Panc1 (cell line): ENCODE measurements at places on chromosomes 7 and 10. TPM values are rescaled to one million over a fixed set of nuclear protein-coding genes. Genes with fewer than 3 reads are reported as not detected.

GRCh38 chr10:24390746-24391145 is 181.8 kb downstream of the KIAA1217 start:
- DNase-seq, result no peak
- no peak overlapping the region for H3K27ac ChIP-seq
- H3K36me3 ChIP-seq, result no peaks in the 10 kb centered on the region
- H3K4me3 ChIP-seq, result no peak overlapping the region

Gene CFAP70
- total RNA-seq, result 0.10 TPM

Gene PHKG1
- 0.67 TPM for total RNA-seq

GRCh38 chr10:4131407-4132215 is 346.6 kb upstream of the KLF6 start:
- no peaks in the 10 kb centered on the region for H3K36me3 ChIP-seq
- no peaks in the 10 kb centered on the region for H3K27me3 ChIP-seq
- no peak for DNase-seq
- peak overlapping the region; percentile 75 for H3K27ac ChIP-seq

DNA sequence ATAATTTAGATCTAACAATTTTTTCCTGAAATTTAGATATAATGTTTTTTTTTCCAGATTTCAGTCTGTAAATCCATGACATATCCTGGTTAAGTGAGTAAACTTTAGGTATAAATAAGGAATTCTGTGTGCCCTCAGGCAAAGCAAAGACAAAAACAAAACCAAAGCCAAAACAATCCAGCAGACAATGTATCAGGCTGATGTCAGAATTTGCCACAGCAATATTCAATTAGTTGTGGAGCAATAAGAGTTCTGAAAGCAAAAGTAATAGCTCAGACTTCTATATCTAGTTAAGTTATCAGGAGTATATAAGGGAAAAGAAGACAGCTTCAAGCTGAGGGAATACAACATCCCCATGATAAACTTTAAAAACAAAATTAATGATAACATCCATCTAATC is 82.0 kb downstream of the MKX start:
- no peak for DNase-seq
- no peaks in the 10 kb centered on the region for H3K36me3 ChIP-seq
- no peak overlapping the region for H3K27ac ChIP-seq
- no peaks in the 10 kb centered on the region for H3K27me3 ChIP-seq
- no peaks in the 10 kb centered on the region for H3K4me1 ChIP-seq

DNA sequence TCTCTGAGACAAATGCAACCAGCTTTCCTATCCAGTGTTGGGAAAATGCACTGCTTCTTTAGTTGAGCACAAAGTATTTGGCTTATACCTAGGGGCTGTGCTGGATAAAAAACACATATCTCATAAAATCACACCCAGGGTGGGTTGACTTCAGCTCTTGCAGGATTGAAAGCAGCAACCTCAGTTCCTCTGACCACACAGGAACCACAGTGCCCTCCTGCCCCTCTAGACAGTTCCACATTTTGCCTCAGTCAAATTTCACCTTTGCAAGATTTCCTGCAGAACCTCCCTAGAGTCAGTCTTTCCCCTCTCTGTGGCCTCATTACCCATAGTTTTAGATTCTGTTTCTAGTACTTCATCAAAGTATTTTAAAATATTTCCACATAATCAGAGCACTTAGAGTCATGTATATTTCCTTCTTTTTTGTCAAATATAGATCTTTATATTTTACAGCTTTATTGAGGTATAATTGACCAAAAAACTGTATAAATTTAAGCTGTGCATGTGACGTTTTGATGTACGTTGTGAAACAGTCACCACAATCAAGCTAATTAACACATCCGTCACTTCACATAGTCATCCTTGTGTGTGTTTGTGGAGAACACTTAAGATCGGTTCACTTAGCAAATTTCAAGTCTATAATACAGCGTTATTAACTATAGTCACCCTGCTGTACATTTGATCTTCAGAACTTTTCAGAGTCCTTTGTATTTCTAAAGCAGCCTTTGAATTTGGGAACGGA is 37.0 kb upstream of the EGR2 start:
- H3K4me1 ChIP-seq, result no peaks in the 10 kb centered on the region
- H3K4me3 ChIP-seq, result no peak overlapping the region
- H3K27ac ChIP-seq, result no peak overlapping the region
- no peaks in the 10 kb centered on the region for H3K36me3 ChIP-seq

Gene TFEC
- total RNA-seq, result not detected

GRCh38 chr10:133048266-133048665 is 39.5 kb upstream of the ADGRA1 start:
- H3K36me3 ChIP-seq, result no peaks in the 10 kb centered on the region
- no peak overlapping the region for H3K27ac ChIP-seq
- H3K27me3 ChIP-seq, result peaks cover 5% of the 10 kb centered on the region; the same call in 1 of the 2 replicates
- H3K4me3 ChIP-seq, result no peak overlapping the region
- H3K4me1 ChIP-seq, result no peaks in the 10 kb centered on the region
- DNase-seq, result no peak

Gene GHRHR
- not detected for total RNA-seq

Gene SPDYE2B
- not detected for total RNA-seq

Gene FAM20C
- 62.4 TPM for total RNA-seq

GRCh38 chr7:106015381-106016218 is 52.5 kb downstream of the CDHR3 start:
- H3K27me3 ChIP-seq, result no peaks in the 10 kb centered on the region
- H3K4me1 ChIP-seq, result no peaks in the 10 kb centered on the region
- no peaks in the 10 kb centered on the region for H3K36me3 ChIP-seq
- no peak overlapping the region for H3K4me3 ChIP-seq
- no peak for DNase-seq

DNA sequence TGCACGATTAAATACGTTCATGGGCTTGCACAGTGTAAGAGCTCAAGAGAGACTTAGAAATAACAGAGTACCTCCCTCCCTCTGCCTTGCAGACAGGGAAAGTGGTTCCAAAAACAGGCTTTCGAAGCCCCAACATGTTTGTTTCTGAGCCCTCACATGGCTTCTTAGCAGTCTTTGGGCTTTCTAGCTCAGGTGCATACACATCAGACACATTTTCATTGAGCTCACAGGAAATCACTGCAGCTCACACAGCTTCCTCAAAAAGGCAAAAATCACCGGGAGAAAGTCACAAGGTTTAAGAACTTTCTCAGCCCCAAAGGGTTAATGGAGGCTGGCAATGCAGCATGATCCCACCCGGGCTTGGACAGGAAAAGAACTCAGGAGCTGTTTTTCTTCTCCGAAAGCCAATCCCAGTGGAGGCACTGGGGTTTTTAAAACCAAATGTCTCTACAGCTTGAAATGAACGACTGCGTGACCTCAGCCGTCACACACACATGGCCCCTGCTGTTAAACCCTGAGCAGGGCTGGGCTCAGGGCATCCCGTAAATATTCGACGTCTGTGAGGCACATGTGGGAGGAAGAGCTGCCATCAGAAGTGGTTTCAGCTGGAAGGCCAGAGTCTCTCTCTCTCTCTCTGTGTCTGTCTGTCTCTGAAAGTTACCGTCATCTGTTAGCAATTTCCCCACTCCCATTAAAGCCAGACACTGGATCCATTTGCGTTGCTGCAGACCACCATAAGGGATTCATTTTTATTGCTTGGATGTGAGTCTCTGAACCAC is 69.7 kb downstream of the CALML3 start:
- H3K4me1 ChIP-seq, result peaks cover 18% of the 10 kb centered on the region
- no peaks in the 10 kb centered on the region for H3K27me3 ChIP-seq
- H3K4me3 ChIP-seq, result no peak overlapping the region
- no peak for DNase-seq

- H3K27me3 ChIP-seq, result no peaks in the 10 kb centered on the region
- DNase-seq, result no peak
- H3K36me3 ChIP-seq, result no peaks in the 10 kb centered on the region; the same call in 1 of the 2 replicates
- no peak overlapping the region for H3K4me3 ChIP-seq
- H3K4me1 ChIP-seq, result no peaks in the 10 kb centered on the region
Measured at GRCh38 chr7:890868-891267, 14.5 kb downstream of the GET4 start.

Gene ANXA7
- 165 TPM for total RNA-seq

Gene ATOH7
- total RNA-seq, result 0.28 TPM

Gene IGFBP3
- 6.0 TPM for total RNA-seq

GRCh38 chr7:78124216-78124615 is 325.6 kb downstream of the PHTF2 start:
- DNase-seq, result no peak
- no peaks in the 10 kb centered on the region for H3K27me3 ChIP-seq
- no peak overlapping the region for H3K4me3 ChIP-seq
- H3K27ac ChIP-seq, result no peak overlapping the region
- no peaks in the 10 kb centered on the region for H3K36me3 ChIP-seq

DNA sequence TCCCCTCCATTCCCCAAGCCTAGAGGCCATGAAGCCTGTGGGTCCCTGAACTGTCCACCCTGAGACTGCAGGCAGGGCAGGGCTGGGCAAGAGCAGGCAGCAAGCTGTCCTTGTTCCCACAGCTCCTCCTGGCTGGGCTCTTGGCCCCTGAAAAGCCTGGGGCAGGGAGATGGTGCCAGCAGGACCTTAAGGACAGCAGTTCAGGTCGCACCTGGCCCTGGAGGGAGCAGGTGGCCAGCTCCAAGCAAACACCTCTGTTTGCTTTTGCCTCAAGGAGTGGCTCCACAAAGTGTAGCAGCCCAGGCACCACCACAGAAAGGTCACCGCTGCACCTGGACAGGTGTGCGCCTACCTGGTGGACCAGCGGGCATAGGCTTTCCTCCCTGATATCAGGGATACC is 5.2 kb downstream of the RET start:
- H3K4me3 ChIP-seq, result no peak overlapping the region
- no peak for DNase-seq
- H3K36me3 ChIP-seq, result no peaks in the 10 kb centered on the region
- H3K4me1 ChIP-seq, result peaks cover 3% of the 10 kb centered on the region; the same call in 1 of the 2 replicates
- H3K27ac ChIP-seq, result no peak overlapping the region

- peaks cover 4% of the 10 kb centered on the region for H3K4me1 ChIP-seq
- H3K27ac ChIP-seq, result no peak overlapping the region
- no peaks in the 10 kb centered on the region for H3K36me3 ChIP-seq
- no peak overlapping the region for H3K4me3 ChIP-seq
- no peak for DNase-seq
- H3K27me3 ChIP-seq, result no peaks in the 10 kb centered on the region
Measured at GRCh38 chr10:3222068-3222467, 49.5 kb upstream of the PITRM1 start.

- no peak for DNase-seq
- H3K4me3 ChIP-seq, result no peak overlapping the region
- no peak overlapping the region for H3K27ac ChIP-seq
- no peaks in the 10 kb centered on the region for H3K27me3 ChIP-seq
- no peaks in the 10 kb centered on the region for H3K4me1 ChIP-seq
- H3K36me3 ChIP-seq, result no peaks in the 10 kb centered on the region
Measured at GRCh38 chr7:140857048-140857447, 67.7 kb downstream of the BRAF start.

DNA sequence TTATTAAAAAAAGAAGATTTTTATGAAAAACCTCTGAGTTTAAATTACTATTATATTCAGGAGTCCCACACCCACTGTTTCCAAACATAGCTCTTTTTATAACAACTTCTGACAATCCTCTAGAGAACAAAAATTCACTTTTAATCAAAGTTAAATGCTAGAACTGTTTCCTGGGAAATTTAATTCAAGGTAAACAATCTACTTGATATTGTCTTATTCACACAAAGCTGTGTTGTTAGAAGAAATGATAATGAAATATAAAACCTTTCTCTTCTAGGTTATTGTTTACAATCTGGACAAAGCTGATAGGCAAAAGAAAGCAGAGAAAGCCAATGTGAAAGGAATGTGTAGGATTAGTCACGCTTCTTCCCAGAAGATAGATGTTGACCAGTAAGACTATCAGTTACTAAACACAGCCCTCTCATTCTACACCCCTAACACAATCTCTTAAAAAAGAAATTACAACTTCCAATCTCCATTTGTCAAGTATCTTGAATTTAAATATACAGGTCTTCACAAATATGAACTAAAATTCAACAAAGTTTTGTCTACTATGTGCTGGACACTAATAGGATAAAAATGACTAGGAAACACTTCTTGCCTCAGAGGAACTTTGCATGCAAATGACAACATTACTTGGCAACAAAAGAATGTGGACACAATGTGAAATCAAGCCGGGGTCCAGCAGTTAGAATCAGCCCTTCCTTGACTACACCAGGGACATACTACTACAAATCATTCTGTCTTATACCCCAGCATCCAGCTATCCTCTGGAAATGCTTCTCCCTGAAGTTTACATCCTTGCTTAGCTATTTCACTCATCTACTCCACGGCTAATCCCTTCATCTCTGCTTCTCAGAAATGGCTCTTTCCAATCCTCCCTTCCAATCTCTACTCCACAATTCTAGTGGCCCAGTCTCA is 123.7 kb downstream of the IMMP2L start:
- H3K27me3 ChIP-seq, result no peaks in the 10 kb centered on the region
- no peak for DNase-seq
- no peak overlapping the region for H3K27ac ChIP-seq
- H3K4me1 ChIP-seq, result no peaks in the 10 kb centered on the region

- H3K27me3 ChIP-seq, result no peaks in the 10 kb centered on the region
- no peak overlapping the region for H3K4me3 ChIP-seq
- H3K36me3 ChIP-seq, result no peaks in the 10 kb centered on the region
- no peak for DNase-seq
- no peak overlapping the region for H3K27ac ChIP-seq
Measured at GRCh38 chr10:27720529-27720928, 25.1 kb downstream of the MKX start.

DNA sequence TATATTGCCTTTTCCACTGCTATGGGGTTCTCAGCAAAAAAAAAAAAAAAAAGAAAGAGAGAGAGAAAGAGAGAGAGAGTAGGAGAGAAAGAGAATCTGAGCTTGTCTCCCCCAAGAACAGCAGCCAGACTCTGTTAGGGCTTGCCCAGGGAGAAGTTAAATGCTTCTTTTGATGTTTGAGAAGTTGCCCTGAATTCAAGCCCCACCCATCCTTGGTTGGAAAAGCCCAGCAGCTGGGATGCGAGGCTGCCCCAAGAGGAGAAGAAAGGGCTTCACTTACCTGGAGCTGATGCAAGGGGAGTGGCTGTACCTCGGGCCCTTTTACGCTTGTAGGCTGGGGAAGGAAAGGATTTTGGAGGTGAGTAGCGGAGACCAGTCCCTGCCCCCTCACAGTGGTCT is 20.9 kb upstream of the MGMT start:
- no peaks in the 10 kb centered on the region for H3K4me1 ChIP-seq
- H3K27ac ChIP-seq, result no peak overlapping the region
- no peak for DNase-seq
- H3K36me3 ChIP-seq, result no peaks in the 10 kb centered on the region

- no peaks in the 10 kb centered on the region; the same call in 1 of the 2 replicates for H3K27me3 ChIP-seq
- DNase-seq, result no peak
- H3K36me3 ChIP-seq, result no peaks in the 10 kb centered on the region
Measured at GRCh38 chr10:90917968-90918318, 2.9 kb downstream of the ANKRD1 start.
